SJSA1 (cell line): ENCODE measurements at places on chromosomes 4 and X. TPM values are rescaled to one million over a fixed set of nuclear protein-coding genes. Genes with fewer than 3 reads are reported as not detected.

- peak; percentile 22 for DNase-seq
Observed at GRCh38 chrX:40090050-40090804, 7.5 kb downstream of the BCOR start.

DNA sequence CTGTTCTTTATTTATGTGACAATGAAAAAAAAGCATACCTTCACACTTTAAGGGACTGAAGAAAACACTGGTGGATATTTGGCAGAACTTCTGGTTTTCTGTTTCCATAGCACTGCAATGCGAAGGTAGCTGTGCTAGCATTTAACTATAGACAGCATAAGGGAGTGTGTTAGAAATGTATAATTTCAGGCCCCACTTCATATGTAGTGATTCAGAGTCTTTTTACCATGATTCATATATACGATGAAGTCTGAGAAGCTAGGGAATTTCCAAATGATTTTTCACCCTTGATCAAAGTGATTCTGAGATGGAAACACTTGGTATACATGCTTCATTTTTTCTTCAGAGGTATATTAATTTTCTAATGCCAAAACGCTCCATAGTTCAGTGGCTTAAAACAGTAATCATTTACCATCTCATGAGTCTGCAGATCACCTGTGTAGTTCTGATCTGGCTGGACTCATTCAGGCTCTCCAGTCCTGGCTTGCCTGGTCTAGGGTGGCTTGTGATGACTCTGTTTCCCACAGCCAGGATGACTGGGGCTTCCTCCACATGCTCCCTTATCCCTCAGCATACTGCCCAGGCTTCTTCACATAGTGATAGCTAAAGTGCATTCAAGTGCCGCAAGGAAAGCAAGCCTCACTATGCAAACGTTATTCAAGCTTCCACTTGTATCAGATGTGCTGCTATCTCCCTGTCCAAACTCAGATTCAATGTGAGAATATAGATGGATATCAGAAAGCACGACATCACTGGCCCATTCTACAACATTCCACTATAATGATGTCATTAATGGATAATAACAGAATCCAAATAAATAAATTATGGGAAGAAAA, 790.1 kb downstream of the TECRL start:
- no peak for DNase-seq

DNA sequence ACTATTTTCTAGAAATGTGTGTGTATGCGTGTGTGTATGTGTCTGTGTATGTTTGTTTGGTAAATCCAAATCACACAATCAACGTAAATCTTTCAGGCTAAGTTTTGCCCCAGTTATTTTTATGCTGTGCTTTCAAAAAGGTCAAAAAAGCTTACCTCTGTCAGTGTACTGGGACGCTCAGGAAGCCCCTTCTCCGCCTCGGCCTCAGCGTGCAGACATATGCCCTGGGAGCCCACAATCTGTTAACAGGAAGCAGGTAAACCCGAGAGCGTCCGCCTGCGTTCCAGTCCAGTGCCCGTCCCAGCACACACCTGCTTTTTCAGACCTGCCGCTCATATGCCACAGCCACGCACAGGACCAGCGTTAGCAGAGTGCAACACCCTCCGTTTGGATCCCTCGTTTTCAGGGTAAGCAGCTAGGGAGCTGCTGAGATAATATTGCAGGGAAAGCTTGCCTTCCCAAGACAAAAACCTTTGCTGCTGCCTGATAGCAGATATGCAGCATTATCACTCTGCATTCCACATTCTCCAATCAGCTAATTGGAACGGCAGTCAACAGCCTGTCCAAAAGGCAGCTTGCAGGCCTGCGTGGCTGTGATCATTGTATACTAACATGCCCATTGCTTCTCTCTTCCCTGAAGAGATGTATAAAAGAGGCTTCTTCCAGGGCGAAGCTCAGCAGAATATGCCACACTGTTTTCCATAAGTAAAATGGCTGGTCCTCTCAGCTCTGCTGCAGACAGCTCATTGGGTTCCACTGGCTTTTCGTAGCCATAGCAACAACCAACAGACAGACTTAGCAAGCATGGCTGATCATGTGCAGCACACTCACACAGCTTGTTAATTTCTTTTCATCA, at the start of gene SORBS2:
Gene SORBS2 (minus strand): TSS at position 686 of the 856 bp plus-strand sequence. CDS start 121,623 bp downstream, outside the sequence.
- no peak for DNase-seq

GRCh38 chrX:1911401-1912128, 296.7 kb downstream of the ASMT start:
- no peak for DNase-seq

DNA sequence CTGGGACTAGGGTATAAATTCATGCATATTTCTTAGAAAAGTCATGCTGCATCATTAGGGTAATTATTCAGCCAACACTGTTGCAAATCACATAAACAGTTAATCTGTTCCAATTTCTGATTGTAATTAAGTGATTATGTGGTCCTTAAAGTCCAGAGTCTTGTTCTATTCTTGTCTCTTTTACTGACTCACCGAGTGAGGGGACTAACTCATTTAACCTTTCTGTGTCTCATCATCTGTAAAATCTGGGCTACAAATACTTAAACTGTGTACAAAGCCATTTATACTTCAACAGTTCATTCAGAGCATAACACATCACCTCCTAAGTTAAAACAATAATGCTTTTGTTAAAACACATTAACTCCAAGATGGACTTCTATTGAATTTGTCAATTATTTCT, 65.4 kb upstream of the KLHL13 start:
- DNase-seq, result no peak

DNA sequence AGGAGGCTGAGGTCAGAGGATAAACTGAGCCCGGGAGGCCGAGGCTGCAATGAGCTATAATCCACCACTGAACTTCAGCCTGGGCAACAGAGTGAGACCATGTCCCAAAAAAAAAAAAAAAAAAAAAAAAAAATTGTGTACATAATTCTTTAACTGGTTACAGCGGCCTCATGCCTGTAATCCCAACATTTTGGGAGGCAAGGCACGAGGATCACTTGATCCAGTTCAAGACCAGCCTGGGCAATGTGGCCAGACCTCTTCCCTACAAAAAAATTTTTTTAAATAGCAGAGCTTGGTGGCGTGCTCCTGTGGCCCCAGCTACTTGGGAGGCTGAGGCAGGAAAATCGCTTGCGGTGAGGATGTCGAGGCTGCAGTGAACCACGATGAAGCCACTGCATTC, 9.3 kb downstream of the KLHL15 start:
- DNase-seq, result no peak

DNA sequence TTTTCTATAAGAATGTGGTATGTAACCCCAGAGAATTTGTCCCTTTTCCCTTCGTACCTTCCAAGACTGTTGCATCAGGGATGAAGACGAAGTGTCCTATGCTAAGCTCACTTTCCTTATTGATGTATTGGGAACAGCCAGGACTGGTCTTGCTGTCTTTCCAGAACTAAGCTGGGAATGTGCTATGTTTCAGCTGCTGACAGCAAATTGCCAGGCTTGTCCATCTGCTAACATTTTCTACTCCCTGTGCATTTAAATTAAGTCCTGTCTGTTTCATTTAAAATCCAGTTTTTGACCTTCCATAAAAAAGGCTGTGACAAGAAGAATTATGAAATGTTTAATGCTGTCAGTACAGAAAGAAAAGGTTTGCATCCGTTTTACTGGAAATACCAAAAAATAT, 87.9 kb downstream of the ATP10D start:
- DNase-seq, result no peak

- no peak for DNase-seq
Observed at GRCh38 chr4:93346840-93347239, 481.7 kb upstream of the ATOH1 start.

- no peak for DNase-seq
Observed at GRCh38 chr4:23374259-23374658, 515.6 kb downstream of the PPARGC1A start.

DNA sequence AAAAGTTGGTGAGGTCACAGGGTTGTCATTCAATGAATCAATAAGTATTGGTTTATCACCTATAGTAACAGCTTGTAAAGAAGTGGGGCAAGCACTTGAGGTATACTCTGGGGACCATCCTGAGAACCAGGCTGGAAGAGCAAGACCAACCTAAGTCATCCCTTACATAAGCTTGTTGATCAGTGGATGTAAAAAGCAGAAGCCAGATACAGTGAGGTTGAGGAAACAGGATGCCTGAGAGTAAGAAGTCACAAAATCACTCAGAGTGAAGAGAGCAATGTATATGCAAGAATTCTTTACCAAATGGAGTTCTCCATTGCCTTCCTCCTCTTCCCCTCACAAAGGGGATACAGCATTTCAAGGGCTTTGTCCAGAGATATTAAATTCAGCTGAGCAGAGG, 76.3 kb upstream of the PACRGL start:
- no peak for DNase-seq

GRCh38 chrX:16743604-16744325, 24.4 kb downstream of the SYAP1 start:
- DNase-seq, result no peak

DNA sequence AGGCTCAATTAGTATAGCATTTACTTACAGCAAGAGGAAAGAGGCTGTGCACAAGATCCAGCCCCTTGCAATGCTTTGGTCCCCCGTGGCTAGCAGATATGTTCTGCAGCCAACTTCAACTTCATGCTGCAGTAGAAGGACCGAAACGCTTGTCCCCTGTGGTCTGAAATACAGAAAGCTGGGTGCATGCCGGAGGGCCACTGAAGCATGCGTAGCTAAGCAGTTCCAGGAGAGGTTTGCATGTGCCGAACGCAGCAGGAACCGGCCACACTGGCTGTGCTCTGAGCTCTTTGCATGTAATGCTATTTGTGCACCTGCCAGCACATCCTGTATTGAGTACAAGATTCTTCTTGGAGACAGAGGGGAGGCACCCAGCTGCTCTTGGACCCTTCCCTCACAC, 35.8 kb upstream of the SHISA3 start:
- no peak for DNase-seq

DNA sequence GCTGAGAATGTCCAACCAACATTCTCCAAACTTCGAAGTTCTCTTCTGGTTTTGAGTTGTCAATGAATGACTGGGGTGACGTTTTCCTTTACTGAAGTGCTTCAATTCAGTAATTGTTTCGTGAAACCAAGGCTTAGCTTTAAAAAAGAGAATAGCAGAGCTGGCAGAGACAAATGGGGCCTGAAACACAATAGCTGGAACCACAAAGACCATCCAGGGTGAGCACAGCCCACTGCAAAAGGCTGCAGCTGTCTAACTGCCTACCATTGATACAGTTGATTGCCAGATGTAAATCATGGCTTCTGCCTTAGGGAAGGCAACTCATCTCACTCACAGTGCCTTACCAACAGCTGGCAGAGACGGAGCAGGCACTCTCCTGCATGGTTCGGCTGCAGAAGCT, 78.7 kb upstream of the ZNF518B start:
- no peak for DNase-seq

DNA sequence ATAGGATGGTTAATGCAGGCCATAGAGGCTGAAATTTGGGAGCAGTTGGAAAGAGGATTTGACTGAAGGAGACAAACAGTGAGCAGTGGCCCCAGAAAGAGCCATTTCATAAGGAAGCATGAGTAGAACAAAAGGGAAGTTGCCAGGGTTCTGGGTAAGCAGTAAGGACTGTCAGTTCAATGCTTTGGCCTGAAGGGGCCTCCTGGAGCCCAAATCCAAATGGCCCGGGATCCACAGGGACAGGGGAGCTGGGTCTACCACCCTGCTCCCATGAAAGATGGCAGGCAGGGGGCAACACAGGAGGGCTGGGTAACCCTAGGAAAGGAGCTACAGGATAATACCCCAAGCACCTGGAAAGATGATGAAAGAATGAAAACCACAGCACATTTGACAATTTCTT, 4.1 kb upstream of the INTS6L start:
- no peak for DNase-seq

DNA sequence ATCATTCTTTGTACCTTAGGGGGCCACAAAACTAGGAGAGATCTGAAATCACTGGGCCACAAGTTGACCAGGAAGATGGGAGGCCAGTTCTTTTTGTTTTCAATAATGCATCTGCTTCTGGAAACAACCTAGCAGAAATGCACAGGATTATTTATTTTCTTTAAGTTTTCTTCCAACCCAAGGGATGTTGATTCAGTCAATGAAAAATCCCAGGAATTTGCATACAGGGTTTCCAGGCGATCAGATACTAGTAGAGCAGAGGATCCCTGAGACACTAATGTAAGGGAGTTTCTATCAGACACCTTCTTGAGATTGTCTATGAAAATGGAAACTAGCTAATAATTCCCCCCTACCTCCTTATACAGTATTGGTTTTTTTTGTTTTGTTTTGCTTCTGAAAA, 7.4 kb downstream of the ATOH1 start:
- no peak for DNase-seq

GRCh38 chr4:2462218-2462991, 6.5 kb upstream of the RNF4 start:
- DNase-seq, result no peak

- DNase-seq, result no peak
Observed at GRCh38 chrX:120534413-120535205, 26.2 kb downstream of the CUL4B start.

DNA sequence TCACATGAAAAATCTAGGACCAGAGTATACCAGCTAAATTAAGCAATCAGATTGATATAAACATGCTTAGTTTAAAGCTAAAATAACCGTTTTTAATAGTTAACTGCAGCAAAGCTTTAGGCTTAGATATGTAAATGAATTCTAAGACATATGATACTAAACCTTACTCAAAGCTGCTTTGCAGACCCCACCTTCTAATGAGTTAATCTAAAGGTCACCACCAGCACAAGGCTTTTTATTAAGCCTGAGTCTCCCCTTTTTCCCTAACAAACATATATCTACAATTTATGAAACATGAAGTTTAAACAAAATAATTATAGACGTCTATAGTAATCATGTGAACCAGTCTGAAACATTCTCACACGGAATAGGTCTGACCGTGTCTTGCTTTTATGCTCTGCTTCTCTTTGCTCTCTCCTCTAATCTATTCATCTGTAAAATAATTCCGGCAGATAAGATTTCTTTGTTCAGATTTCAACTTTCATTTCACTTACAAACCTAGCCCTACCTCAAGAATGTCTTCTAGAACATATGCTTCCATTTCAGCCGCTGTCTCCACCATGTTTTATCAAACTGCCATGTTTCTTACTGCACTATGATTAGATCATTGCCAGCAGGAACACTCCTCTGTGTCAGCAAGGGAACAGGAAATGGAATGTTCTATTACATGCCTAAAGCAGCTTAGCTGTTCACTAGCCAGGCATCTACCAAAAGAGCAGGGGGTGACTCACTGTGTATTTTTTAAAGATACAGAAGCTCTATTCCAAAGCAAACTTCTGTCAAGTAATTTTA, 35.9 kb downstream of the ANKRD17 start:
- peak; percentile 77 for DNase-seq

- no peak for DNase-seq
Observed at GRCh38 chr4:41264212-41264611, 7.5 kb downstream of the UCHL1 start.

DNA sequence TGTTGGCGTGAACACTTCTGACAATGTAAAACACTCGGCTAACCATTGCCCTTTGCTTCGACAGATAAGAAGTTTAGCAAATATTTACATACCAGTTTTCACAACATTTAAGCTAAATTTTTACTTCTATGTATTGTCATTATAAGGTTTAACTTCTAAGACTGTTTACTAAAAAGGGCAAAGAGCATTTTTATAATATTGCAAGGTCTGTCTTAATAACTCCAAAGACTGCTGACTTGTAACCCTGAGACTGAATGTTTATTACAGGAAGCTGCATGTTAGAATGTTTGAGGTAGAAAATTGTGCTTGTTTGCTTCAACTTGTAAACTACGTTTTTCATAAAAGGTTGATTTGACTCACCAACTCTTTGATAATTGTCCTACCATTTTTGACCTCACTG, 213.2 kb upstream of the RPS6KA3 start:
- DNase-seq, result no peak

The CCNA2 gene
- 273 and 318 TPM in 2 replicates for total RNA-seq

The FHIP1A gene
- total RNA-seq, result 0.53 and 3.0 TPM in 2 replicates

The PHEX gene
- total RNA-seq, result 0.16 TPM in 1 of 2 replicates, not detected in the other

The GPRASP3 gene
- total RNA-seq, result 0.22 and 0.68 TPM in 2 replicates

The SAGE1 gene
- total RNA-seq, result not detected in 2 replicates

The CDKL2 gene
- total RNA-seq, result 0.37 and 0.78 TPM in 2 replicates

The PDCL2 gene
- not detected in 2 replicates for total RNA-seq

The LARP7 gene
- total RNA-seq, result 42.5 and 50.0 TPM in 2 replicates

The TRIML2 gene
- total RNA-seq, result not detected in 2 replicates
